ENCODE measurements at places on chromosomes 12 and 14.

DNA sequence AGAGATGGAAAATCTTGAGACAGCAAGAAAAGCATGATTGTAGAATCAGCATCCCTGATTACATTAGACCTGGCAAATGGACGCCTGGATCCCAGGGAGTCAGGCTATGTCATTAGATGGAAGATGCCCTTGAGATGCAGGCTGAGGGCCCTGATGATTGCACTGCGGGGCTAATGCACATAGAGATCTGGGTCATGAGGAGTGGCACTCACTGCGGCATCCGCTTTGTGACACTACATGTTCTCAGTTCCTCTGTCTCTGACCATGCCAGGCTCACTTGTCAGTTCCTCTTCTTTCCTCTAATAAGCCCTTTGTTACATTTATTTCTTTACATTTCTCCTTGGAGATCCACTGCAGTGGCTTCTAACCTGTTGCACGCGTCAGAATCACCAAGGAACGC lies 70.1 kb upstream of the GPATCH2L start:
- DNase-seq: no peak

GRCh38 chr12:40222247-40222646 lies 2.5 kb upstream of the LRRK2 start:
- no peak for DNase-seq

- peak; percentile 21 for DNase-seq
Measured at GRCh38 chr12:72141381-72141780, 130.8 kb upstream of the TRHDE start.

DNA sequence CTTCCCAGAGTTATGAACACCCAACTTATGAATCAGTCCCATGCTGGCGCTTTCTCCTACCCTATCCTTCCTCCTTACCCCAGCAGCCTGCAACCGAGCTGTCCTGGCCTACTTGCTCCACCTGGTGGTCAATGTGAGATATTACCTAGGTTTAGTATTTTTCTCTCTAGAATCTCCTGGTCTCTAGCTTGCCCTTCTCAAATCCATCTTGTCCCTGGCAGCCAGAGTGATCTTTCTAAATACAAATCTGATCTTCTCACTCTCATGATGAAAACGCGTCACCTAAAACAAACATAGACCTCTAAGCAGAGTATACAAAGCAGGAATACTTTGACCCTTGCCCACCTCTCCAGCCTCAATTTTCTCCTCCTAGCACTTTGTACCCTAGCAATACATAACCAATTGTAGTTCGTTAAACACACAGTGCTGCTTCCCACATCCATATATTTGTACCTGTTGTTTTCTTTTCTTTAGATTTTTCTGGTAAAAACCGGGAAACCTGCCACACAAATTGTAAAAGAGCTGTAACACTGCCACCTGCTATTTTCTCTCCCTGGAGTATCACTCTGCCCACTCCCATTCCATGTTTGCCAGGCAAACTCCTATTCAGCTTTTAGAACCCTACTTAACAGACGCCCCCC lies 20.0 kb upstream of the TCP11L2 start:
- peak; percentile 72 for DNase-seq

DNA sequence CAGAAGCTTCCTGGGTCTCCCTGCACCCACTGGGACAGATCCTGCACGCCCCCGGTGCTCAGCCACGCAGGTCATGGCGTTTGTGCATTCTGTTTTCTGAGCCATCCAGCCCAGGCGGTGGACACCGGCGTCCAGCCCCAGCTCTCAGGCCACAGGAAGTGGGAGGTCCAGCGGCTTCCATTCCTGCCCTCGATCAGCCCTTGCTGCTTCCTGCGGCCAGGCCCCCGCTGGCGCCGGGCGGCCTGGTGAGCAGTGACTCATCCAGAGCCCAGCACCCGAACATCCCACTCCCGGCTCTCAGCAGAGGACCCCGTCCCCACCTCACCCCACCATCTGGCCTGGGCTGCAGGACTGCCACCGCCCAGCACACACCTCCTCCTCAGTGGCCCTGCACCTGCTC lies 18.0 kb upstream of the NUDT14 start:
- DNase-seq: no peak

- DNase-seq: no peak
Measured at GRCh38 chr14:23520899-23521533, 30.5 kb downstream of the ZFHX2 start.

GRCh38 chr14:61934385-61934784 lies 172.2 kb downstream of the SNAPC1 start:
- DNase-seq: no peak

DNA sequence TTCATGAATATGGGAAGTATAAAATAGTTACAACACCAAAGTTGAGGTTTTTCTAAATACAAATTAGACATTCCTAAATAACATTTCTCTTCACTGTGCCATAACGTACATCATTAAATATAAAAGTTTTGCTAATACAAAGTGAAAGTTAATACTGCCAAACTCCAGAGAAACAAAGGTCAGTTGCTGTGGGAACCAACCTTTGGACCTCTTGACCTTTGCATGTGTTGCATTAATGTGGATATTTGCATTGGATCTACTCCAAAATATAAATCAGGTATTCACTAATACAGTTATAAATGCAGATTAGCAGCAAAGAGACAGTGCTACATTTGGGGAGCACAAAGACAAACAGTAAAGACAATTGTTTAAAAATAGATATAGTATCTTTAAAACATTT lies 366.0 kb upstream of the USP15 start:
- no peak for DNase-seq

- no peak for DNase-seq
Measured at GRCh38 chr12:67434671-67435370, 165.7 kb downstream of the CAND1 start.

DNA sequence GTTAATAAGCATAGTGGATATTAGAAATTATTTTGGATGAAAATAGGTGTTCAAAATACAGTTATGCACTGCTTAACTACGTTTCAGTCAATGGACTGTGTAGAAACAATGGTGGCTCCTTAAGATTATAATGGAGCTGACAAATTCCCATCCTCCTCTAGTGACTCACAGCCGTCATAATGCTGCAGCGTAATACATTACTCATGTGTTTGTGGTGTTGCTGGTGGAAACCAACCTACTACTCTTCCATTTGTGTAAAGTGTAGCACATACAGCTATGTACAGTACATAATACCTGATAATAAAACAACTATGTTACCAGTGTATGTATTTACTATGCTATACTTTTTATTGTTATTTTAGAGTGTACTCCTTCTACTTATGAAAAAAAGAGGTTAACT lies 111.2 kb upstream of the TMCC3 start:
- no peak for DNase-seq

DNA sequence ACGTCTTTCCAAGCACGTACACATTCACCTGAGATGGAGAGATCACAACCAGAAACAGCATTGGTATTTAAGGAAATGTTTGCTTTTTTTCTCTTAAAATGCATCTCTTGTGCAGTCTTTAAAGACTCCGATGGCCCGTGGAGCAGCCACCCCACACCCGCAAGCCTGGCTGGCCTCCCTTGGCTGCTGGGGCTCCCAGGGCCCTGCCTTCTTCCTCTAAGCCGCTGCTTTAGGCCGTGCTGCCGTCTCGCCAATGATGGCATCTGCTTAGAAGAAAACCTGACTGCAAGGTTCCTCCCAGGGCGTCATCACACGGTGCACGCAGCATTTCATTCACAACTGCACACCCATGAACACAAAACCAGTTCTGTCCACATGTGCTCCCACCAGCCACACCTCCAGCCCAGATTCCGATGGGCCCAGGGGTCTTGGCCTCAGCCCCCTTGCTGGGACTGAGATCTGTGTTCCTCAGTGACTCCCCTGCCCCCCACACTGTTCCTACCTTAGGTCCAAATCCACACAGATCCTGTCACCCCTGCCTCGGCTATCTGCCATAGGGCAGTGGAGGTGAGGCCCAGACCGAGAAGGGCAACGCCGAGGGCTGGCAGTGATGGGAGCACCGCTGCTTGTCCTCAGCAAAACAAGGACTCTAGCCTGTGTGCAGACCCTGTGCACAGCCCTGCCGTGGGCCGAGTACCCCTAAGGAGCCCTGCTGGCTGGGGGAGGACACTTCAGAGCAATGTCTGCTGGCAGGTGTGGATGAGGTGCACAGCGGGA lies 4.4 kb downstream of the BTBD6 start:
- no peak for DNase-seq

DNA sequence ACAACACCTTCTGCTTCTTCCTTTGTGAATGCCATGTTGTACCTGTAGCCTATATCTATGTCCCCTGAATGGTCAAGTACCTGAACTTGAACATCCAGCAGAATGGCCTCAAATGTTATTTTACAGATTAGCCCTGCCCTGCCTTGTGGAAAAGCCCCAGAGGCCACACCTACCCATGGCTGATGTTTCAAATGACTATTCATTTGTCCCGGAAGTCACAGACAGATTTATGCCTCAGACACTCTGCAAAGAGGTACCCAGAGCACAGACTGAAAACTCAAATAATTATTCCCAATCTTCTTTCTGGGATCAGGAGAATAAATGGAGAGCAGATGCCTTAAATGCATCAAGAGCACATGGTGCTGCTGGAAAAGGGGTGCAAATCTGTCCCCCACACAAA lies 13.0 kb upstream of the DPF3 start:
- DNase-seq: no peak

DNA sequence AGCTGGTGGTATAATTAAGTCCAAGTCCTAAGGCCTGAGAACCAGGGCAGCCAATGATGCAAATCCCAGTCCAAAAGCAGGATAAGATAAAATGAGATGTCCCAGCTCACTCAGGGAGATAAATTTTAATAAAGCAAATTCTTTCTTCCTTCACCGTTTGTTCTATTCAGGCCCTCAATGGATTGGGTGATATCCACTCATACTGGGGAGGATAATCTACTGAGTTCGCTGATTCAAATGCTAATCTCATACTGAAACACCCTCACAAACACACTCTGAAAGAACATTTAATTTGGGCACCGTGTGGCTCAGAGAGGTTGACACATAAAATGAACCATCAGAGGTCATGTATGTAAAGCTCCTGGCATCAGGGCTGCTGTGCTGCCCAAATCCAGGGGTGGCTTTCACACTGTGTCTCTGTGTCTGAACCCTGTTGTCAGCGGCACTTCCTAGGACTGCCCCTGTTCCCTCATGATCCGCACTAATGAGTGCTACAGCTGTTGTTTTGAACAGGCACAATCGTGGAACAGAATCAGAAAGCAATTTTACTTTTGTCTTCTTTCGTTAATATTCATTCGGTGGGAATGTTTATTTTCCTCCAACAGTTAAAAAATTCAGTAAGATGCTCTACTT lies 428.5 kb upstream of the FBXO33 start:
- no peak for DNase-seq

GRCh38 chr12:96085475-96085874 lies 50.1 kb upstream of the LTA4H start:
- DNase-seq: no peak

DNA sequence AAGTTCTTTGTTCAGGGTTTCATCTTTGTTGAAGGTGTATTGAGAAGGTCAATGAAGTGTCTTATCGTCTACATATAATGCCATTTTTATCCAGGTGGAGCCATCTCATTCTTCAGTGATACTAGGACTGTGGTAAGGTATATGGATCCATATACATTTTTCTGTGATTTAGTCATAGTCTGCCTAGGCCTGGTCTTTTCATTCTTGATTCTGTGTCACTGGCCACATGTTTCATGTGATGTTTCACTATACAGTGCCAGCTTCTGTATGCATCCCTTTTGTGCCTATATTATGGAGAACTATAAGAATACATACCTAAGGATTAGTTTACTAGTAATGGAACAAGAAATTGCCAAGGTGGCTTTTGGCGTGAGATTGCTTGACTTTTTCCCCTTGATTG lies 40.5 kb downstream of the VEZT start:
- DNase-seq: no peak

- DNase-seq: no peak
Measured at GRCh38 chr14:72652179-72652578, 241.7 kb downstream of the DPF3 start.

- no peak for DNase-seq
Measured at GRCh38 chr12:57181072-57181471, 33.7 kb upstream of the LRP1-AS start.

DNA sequence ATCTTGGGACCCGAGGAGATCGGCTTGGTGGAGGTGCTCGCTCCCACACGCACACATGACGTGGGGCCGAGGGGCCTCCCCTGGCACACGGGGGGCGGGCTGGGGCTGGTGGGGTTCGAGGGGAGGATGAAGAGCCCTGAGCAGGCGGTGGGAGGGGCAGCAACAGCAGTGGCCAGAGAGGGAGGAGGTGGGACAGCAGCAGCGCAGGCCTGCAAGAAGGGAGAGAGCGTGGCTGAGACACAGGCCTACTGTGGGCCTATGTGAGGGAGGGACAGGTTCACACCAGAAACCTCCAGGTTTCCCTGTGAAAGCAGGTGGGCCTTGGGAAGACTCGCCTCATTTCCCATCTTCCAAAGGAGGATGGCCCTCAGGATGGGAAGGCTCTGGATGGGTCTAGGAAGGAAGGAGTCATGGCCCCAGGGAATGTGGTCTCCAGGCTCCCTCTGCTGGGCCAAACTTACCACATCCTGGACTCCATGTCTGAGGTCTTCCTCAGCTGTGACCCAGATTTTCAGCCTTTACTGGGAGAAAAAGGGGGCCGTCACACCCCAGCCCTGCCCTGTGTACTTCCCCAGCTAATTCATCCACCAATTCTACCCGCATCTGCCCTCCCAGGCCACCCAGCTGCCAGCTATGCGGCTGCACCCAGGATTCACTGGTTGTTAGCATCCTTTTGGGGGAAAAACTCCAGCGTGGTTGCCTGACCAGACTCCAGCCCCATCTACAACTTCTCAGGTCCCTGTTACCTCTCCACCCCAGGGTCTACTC lies 2.8 kb downstream of the PIANP start:
- DNase-seq: peak; percentile 65
